ENCODE measurements at places on chromosomes 3 and 15.

DNA sequence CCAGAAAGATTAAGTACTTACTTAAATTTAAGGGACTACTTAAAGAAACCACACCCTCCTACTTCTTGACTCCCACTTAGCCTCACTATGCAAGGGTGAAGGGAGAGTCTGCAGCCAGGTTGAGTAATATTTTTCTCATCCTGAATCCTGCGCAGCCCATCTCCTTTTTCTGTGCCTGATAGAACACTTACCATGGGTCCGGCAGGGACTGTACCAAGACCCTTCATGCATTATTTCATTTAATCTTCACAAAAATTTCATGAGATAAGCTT lies 562.6 kb upstream of the CFAP20DC start:
- DNase-seq, result no peak

DNA sequence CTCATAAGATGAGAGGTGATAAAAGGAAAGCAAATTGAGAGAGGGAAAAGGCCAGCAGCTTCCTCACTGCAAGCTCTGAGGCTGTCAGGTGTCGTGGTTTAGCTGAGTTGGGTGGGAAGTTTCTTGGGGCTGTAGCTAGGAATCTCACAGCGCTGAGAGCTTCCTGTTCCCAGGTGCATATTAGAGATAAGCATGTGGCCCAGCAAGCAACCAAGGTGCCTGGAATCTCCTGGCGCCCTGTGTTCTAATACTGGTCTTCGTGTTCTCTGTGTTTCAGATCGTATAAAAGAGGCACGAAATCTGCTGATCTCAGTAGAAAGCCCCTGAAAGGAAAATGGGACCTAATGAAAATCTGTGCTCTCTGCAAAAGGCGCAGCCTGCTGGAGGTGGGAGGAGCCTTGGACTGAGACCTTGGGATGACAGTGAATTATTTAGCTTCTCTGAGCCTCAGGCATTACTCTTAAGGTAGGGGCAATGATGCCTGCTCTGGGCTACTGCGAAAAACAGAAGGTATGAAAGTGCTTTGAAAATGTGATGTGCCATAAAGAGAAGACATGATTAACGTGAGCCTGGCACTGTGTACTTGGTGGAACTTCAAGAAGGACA lies 499.9 kb downstream of the TBL1XR1 start:
- no peak for DNase-seq

GRCh38 chr3:15973940-15974339 lies 176.2 kb upstream of the ANKRD28 start:
- DNase-seq, result no peak

DNA sequence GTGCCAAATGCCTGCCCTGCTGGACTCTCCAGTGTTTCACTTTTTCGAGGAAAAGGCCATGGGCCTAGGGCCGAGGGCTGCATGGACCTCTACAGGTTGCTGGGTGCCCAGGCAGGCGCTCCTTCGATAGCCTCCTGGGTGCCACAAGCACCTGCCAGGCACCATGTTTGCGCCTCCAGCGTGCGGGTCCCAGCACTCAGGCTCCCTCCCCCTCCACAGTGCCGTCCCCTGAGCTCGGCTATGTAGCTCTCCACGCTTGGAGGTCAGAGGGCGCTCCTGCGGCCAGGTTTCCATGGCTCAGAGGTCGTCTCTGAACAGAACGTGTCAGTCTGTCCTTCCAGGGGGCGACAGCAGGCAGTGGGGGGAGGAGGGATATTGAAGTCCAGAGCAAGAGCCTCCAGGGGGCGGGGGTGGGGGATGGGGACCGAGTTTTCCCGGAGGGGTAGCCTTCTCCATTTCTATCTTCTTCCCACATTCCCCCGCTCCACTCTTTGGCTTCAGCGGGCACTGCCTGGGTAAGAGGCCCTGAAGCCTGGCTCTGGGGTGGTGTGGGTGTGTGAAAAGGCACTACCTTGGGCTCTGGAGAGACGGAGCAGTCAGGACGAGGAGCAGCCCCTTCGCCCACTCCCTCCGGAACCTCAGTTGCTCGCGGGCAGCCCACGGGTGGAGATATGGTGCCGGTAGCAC lies 3.6 kb downstream of the ONECUT1 start:
- no peak for DNase-seq

- DNase-seq, result peak; percentile 61
These were observed 121.1 kb downstream of the ADAM10 start for GRCh38 chr15:58628206-58628947.

DNA sequence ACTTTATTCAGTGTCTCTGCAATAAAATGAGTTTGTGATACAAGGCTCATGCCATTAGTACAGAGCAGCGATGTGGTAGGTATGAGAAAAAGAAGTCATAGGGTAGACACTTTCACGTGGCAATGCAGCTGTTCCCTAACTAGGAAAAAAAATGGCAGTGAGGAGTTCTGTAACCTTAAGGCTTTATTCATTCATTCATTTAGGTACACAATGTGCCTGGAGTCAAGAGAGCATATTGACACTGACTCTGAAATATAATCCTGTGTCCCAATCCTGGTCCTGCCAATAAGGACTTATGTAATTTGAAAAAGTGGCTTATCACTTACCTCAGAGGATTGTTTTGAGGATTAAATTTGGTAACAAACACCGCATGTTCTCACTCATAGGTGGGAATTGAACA lies 173.0 kb upstream of the AZI2 start:
- no peak for DNase-seq

DNA sequence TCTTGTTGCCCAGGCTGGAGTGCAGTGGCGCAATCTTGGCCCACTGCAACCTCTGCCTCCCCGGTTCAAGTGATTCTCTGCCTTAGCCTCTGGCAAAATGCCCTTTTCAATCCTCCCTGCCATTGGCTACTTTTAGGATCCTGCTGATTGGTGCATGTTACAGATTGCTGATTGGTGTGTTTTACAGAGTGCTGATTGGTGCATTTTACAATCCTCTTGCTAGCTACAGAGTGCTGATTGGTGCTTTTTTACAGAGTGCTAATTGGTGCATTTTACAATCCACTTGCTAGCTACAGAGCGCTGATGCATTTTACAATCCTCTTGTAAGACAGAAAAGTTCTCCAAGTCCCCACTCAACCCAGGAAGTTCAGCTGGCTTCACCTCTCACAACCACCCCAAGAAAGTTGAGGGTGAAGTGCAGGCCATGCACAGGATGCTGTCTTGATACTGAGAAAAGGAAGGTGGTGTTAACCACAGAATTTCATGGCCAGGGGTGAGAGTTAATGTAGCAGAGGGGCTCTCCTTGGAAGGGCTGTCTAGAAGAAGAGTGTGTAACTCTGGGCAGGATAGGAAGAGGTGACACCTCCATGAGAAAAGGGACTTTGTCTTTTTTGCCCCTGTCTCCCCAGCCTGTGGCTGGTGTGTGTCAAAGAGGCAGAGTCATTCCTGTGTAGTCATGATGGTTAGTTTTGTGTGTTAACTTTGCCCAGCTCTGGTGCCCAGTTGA lies 145.9 kb downstream of the APBA2 start:
- no peak for DNase-seq

DNA sequence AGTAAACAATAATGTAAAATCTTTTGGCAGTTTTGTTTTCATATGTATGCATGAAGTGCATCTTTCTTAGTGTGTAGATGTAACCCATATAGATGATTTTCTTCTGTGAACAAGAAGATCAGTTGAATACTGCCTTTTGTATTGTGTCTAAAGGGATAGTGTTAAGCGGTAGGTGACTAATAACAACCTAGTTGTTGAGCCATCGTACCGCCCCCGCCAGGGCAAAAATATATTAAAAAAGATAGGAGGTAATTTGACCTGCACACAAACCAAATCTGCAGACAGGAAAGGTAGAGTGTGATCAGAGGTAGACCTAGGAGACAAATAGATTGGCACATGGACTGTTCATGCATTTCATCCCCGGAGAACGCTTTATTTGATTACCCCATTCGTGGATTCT lies 3.3 kb upstream of the GMNC start:
- DNase-seq, result no peak

DNA sequence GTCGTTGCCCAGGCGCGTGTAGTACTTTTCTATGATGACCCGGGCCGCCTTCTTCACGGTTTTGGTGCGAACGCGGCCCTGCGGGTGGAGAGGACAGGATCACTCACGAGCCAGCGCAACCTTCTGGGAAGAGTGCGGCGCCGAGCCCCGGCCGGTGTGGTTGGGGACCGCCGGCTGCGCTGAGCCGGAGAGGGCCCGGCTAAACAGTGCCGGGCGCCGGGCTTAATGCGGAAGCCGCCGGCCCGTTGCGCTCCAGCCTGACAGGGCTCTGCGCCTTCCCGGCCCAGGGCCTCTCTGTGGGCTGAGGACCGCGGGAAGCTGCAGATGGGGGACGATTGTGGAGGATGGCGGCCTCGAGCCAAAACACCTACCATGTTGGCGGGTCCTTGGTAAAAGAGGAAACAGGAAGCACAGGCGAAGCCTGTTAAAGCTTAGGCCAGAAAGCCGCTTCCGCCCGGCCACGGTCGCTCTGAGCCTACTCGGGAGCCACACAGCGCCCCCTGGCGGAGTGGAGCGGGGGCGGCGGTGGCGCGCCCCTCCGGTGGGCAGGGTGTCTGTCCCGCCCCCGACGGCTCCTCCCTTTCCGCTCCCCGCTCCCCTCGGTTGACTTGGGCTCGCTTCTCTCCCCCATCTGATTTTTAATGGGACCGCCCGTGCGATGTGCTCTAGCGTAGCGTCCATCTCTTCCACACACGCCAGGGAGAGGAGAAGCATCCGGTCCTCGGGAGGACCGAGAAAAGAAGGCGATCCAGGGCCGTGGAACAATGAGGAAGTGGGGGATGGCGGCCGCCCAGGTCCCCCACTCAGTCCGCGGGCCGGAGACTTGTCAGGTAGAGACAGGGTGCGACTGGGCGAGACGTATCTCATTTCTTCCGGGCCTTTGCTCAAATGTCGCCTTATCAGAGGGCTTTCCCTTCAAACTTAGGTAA lies at the start of gene RPS17:
Gene RPS17 (minus strand): TSS at position 403 of the 929 bp plus-strand sequence. CDS start 29 bp downstream, at position 374.
- peak; percentile 94 for DNase-seq

- peak; percentile 62 for DNase-seq
These were observed 136.8 kb upstream of the ACP3 start for GRCh38 chr3:132180337-132180791.

DNA sequence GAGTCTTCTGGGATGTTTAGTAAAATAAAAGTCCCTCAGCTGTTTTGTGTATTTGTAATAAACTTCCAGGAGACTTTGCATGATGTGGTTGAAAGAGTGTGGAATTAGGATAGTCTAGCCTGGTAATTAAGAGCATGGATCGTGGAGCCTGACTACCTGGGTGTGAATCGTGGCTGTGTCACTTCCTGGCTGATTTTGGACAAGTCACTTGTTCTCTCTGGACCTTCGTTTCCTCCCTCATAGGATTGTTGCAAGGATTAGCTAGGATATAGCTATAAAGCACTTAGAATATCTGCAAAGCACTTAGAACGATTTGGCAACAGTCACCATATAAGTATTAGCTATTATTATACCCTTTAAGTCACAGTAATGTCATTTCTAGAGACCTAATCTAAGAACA lies 40.2 kb downstream of the SLMAP start:
- no peak for DNase-seq

DNA sequence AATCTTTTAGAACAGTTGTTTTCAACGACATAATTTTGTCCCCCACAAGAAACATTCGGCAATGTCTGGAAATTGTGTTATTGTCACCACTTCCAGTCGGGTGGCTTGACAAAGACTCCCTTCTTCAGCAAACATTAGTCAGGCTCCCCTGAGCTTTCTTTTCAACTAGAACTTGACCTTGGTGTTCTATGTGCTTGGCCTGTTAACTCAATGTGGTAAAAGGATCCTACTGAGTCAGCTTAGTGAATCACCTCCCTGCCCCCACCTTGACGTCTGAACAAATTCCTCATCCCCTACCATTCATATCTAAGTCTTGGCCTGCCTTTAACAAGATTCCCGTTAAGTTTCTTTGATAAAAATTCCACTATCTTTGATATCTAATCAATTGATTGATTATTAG lies 465.0 kb upstream of the ROBO1 start:
- peak; percentile 42 for DNase-seq

- peak; percentile 25 for DNase-seq
These were observed 564 bp upstream of the PIGZ start for GRCh38 chr3:196969134-196969659.

DNA sequence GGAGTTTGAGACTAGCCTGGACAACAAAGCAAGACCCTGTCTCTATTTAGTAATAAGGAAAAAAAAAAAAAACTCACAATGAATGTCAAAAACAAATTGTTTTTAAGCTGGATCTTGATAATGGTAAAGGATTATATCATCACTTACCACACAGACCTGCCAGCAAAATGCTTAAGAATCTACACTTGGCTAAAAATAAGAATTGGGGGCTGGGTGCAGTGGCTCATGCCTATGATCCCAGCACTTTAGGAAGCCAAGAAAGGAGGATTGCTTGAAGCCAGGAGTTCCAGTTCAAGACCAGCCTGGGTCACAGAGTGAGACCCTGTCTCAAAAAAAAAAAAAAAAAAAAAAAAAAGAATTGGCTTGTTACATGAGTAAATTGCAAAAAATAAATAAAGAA lies 31.0 kb downstream of the ACAP2 start:
- DNase-seq, result no peak

GRCh38 chr3:89260721-89261120 lies 153.3 kb downstream of the EPHA3 start:
- no peak for DNase-seq

DNA sequence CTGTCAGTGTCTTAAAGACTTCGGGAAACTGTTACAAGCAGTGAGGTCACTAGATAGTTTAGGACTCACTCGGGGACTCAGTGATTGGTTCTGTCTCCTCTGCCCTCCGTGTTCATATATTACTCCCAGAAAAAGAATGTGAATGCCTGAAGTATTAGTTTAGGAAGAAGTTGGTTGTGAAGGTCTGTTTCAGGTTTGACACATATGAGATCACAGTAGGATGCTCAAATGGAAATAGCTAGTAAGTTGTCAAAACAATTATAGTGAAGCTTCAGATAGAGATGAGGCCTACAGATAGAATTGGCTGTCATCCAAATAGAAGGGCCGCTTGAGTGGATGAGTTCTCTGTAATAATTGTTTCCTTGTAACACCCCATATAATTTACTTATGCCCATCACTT lies 172.6 kb downstream of the PLCL2 start:
- no peak for DNase-seq
